ENCODE measurements at places on chromosomes 4 and X.

GRCh38 chr4:170400361-170400760, 310.6 kb upstream of the AADAT start:
- no peak for DNase-seq

DNA sequence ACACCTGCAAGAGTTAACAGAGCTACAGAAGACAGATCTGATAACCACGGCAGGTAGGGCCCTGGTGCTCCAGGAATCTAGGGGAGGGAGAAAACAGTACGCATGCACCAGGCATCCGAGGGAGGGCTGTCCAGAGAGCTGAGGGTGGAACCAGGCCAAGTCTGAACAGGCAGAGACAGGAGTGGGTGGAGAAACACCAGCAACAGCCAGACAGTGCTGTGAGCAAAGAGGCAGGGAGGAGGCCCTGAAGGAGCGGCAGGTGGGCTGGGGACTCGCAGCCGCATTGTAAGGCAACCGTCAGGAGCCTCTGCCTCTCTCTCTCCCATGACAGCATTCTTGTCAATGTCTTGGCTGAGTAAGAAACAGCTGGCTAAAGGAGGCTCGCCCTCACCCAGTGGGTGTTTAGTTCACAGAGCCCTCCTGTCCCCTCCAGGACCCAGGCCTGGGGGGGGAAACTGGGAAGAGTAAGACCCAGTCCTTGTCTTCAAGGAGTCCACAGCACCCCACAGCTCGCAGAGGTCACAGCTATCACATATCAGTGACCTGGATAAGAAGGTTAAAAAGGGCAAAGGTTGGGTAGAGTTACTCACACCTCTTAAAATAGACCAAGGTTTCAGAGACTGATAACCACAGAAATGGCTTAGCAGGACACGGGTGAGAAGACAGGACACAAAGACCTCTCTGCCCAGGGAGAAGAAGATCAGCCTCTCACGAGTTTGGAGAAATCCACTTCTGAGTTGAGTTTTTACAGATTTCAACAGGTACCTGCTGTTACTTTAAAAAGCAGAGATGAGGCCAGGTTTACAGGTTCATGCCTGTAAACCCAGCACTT, 10.5 kb downstream of the ACSL1 start:
- DNase-seq: no peak

GRCh38 chrX:41666251-41666650, 22.5 kb upstream of the GPR34 start:
- no peak for DNase-seq

- DNase-seq: no peak
These were observed 26.6 kb upstream of the ZNF185 start for GRCh38 chrX:152871260-152871659.

GRCh38 chrX:134444681-134445080, 15.3 kb upstream of the HPRT1 start:
- no peak for DNase-seq

DNA sequence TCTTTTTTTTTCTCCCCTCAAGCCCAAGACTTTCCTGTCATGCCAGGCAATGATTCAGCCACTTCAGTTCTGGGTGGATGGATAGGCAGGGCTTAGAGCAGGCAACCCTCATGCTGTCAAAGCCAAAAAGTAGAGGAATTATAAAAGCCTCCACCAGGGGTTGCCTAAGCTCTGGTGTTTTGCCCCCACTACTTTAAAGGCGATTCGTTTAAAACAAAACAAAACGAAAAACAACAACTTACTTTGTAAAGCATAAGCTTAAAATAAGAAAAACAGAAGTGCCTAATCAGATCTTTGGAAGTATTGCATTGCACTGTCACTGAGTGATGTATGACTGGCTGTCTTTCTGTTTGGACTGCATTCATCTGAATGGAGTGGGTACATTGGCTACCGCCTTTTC, 5.3 kb upstream of the IDS start:
- DNase-seq: no peak

DNA sequence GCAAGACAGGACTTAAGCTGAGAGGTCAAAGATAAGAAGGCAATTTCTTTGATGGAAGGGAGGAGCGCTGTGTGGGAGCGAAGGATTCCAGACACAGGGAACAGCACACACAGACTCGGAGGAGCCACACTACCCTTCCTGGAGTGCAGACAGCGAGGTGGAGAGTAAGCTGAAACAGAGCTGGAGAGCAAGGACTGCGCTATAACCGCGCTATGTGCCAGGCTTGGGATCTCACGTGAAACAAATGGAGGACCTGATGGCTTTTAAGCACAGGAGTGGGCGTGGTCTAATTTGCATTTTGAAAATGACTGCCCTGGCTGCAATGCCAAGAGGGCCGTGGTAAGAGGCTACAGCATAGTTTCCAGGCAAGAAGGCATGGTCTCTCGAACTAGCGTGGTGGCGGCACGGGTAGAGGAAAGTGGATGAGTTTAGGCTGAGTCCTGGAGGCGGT, 113.9 kb upstream of the SORBS2 start:
- DNase-seq: no peak

- no peak for DNase-seq
These were observed 117.5 kb downstream of the RAPGEF2 start for GRCh38 chr4:159220353-159220752.

DNA sequence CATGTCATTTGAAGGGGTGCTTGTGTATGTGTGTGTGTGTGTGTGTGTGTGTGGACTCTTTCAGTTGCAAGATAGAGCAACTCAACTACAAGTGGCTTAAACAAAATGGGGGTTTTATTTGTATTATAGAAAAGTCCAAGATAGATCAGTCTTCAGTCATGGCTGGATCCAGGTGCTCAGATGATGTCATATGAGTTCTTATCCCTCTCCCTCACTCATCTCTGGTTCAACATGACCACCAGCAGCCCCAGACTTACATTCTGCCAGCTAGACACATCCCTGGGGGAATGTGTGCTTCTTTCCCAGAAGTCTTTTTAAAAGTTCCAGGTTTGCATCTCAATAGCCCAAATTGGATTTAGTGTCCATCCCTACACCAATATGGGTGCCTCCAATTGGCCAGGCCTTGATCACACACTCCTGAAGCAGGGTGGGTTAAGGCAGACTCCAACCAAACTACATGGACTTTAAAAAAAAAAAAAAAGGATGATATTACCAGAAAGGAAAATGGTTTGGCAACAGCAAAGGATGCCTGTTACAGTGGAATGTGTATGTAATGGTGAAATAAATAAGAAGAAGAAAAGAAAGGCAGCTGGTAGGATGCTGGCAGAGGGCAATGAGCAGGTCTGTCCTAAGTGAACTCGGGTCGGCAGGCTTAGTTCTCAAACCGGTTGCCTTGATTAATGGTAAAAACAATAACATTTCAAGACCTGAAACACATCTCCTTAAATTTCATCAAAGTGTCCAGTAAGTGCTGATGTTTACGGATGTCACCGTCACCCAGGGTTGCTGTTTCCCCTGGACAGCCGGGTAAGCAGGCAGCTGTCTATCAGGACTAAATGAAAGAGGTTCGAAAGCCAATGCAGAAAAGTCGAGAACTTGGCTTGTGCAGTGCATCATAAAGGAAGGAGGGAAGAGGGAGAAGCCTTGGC, 107.7 kb downstream of the SMIM20 start:
- no peak for DNase-seq

DNA sequence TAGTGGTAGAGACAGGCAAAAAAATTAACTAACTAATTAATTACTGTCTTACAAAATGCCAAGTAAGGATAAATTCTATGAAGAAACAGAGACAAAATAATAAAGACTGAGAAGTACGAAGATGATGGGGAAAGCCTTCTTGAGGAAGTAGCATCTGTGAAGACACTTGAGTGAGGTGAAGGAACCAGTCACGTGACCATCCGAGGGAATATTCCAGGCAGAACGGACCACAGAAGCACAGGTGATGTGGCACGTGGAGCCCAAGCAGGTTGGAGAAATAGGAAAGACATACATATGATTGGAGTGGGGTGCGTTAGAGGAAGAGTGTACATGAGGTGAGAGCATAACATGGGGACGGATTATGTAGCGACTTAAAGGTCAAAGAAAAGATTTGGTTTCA, 30.5 kb upstream of the SPP1 start:
- DNase-seq: no peak

DNA sequence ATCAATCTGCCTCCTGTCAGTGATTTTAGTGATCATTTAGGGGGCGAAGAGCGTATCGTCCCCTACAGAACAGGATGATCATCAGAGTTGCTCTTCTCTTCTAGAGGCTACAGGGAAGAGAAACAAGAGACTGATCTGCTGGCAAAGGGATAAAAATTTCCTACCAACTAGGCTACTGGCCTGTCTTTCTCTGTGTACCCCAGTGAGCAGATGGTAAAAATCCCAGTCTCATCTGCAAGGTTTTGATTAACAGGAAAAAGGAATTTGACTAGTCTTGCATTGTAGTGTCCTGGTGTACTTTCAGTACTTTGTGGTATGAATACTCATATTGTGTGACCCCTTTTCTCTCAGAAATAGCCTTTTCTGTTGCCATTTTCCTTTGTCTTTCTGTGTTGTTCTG, 21.8 kb upstream of the AADAT start:
- DNase-seq: no peak

GRCh38 chr4:10096201-10096977, 20.2 kb downstream of the WDR1 start:
- DNase-seq: peak; percentile 76

DNA sequence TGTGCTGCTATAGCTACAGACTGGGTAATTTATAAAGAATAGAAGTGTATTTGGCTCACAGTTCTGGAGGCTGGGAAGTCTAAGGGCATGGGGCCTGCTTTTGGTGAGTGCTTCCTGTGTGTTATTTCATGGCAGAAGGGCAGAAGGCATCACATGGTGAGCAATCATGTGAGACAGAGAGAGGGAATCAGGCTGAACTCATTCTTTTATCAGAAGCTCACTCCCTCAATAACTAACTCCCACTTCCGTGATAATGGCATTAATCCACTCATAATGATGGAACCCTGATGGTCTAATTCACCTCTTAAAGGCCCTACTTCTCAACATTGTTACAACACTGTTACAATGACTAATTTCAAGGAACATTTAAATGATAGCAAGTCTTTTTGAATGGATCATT, 129.4 kb downstream of the FAT4 start:
- no peak for DNase-seq

DNA sequence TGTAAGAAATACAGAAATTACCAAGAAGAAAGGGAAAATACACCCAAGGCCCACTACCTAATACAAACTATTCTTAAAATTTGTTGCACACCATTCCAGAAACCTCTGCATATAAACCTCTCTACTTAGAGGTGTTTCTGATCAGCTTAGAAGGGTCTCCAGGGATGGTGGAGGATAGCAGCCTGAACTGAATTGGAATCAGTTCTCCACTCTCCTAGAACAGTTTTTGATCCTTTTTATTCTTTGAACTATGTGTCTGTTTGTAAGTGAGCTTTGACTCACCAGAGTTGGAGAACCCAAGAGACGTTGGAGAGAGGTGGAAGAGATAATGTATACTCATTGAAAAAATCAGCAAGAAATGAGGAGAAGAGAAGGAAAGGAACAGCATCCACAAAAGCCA, 96.6 kb upstream of the OTUD4 start:
- DNase-seq: no peak

- no peak for DNase-seq
These were observed 99.8 kb downstream of the PTCHD1 start for GRCh38 chrX:23434356-23434884.

DNA sequence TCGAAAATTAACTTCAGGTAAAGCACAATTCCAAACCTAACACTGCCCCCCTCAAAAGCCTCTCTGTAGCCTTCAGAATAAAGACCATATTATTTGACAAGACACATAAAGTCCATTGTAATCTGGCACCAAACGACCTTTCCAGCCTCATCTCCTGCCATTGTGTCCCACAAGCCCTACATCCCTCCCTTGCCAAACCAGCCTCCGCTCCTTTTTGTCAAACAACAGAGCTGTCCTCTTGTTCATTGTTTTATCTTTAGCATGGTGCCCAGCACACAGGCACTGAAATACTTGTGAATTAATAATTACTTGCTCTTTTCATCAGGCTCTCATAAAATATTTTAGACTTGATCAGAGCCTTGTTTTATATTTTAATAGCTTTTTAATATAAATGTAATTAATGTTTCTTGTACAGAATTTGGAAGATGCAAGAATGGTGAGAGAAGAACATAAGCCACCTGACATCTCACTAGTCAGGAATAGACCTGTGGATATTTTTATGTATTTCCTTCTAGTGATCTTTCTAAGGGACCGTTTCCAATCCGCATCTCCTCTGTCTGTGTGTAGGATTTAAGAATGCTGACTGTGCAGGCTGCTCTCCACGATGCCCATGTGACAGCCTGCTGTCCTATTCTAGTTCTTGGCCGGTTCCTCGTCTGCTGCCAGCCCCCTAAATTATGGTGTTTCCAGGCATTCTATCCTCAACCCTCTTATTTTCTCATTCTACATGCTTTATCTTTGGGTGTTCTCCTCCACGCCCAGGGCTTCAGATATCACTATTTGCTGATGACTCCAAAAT, 3.0 kb upstream of the IRF2 start:
- DNase-seq: no peak

GRCh38 chr4:89222170-89222569, 85.4 kb downstream of the GPRIN3 start:
- no peak for DNase-seq

GRCh38 chr4:11548597-11549082, 119.9 kb upstream of the HS3ST1 start:
- no peak for DNase-seq

GRCh38 chr4:183919141-183919540, 14.0 kb downstream of the STOX2 start:
- DNase-seq: no peak

GRCh38 chr4:1204828-1205585, 32.6 kb upstream of the SPON2 start:
- no peak for DNase-seq

DNA sequence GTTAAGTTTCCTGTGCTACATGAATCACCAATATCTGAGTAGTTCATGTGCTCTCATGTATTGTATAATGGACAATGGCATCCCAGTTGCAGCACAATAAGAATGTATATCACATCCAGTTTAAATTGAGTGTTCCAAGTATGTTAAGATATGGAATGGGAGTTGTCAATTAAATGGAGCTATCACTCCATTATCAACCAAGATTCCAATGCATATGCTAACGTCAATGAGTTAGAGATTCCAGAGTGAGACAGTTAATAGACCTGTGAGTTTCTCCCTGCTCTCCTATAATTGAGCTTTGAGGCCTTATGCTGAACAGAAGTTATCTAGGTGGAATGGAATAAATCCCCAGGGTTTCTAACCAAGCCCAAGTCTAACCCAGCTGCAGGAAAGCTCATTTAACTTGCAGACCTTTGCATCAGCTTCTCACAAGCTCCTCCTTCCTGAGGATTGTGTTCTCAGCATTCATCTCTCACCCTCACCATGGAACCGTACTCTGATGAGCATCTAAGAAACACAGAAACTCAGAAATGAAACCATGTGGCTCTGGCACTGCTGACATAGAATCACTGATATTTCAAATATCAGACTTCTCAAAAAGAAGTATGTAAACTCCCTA, 84.8 kb downstream of the TIGD2 start:
- no peak for DNase-seq

- no peak for DNase-seq
These were observed 3.1 kb upstream of the BCORL1 start for GRCh38 chrX:129979207-129979920.

GRCh38 chrX:108020631-108021030, 24.2 kb upstream of the VSIG1 start:
- DNase-seq: no peak
